Activated naive CD8-positive, alpha-beta T cell treated with anti-CD3 and anti-CD28 coated beads, Interleukin-2, amount 50 U/mL, for 24 hours (primary cell): ENCODE measurements at places on chromosomes 7 and 10.

- DNase-seq = no peak
These were observed 3.9 kb downstream of the C10orf62 start for GRCh38 chr10:97593421-97593820.

GRCh38 chr7:116950889-116951351 is 2.4 kb upstream of the ST7 start:
- DNase-seq = no peak

GRCh38 chr10:94108200-94108599 is 114.5 kb downstream of the PLCE1 start:
- no peak for DNase-seq

DNA sequence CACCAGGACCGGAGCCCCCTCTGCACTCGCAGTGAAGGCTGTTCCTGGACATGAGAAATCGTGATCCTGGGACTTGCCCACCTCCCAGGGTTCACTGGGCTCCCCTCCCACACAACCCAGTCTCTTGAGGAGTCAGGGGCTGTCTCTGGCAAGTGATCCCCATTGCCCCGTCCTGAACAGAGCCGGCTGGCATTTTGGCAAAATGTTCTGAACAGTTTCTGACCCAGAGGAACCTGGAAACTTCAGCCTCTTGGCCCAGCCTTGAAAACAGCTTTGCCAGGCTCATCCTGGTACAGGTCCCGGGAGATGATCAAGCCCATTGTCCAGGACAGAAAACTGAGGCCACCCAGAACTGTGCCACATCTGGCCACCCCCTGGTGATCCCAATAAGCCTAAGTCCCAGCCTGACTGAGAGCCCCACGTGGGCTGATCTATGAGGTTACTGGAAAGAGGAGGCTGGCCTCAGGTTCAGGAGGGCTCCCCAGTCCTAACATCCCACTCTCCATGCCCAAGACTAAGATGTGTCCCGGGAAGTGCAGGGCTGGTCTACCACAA is 115.7 kb downstream of the OAT start:
- DNase-seq = no peak

GRCh38 chr10:110077436-110078130 is 69.8 kb downstream of the ADD3 start:
- DNase-seq = no peak

DNA sequence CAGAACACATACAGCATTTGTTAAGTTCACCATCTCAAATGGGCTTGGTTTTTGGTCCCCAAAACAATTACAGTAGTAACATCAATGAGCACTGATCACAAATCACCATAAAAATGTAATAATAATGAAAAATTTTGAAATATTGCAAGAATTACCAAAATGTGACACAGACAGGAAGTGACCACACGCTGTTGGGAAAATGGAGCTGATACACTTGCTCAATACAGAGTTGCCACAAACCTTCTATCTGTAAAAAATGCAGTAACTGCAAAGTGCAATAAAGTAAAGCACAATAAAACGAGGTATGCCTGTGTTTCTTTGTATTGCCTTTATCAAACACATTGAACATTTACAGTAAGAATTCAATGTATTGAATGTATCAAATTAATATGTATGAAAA is 262.7 kb downstream of the CTNNA3 start:
- no peak for DNase-seq

GRCh38 chr10:65497837-65498236 is 1428.0 kb upstream of the LRRTM3 start:
- DNase-seq = no peak

DNA sequence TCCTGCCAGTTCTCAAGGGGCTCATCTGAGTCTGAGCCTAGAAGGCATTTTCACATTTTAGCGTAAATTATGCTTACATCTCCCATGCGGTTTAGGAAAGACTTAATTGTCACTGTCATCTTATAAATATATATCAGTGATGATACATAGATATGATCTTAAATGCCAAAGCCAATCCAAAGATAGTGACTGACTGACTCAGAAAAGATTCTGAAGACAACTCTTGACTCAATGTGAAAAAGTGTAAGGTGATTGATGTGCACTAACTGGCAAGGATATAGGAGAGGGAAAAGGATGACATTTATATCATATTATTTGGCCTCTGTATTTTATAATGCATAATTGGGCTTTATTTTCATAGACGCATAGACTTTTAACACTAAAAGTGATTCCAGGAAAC is 84.9 kb upstream of the LRRN3 start:
- DNase-seq = no peak

DNA sequence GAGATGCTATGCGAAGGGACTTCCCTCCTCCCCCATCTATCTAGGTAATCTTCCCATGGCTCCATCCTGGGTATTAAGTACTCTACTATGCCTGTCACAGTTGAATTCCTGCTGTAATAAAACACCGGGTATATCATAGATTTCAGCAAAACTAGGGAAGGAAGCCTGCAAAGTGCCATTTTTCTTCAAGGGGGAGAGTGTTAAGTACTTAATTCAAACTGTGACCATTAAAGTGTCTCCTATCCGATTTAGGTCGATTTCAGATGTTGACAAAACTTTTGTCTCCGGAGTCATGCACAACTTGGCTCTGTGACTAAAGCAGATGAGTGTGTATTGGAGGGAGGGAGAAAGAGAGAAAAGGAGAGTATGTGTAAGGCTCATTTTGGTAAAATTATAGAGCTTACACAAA is 4.6 kb downstream of the HOXA4 start:
- no peak for DNase-seq

DNA sequence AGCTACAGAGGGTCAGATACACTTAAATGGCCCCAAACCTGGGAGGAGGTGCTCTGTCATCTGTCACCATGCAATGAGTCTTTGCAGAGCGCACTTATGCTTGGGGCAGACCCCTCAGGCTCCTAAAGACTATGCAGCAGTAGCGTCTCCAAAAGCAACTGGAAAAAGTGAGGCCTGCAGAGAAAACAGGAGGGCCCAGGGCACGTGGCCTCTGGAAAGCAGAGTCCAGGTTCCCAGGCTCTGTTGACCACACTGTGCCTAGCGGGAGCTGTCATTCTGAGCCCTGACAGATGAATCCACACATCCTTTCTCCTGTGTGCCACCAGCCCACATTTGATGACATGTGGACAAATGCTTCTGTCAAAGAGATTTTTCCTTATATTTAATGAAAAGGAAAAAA is 66.4 kb downstream of the MINDY4 start:
- DNase-seq = no peak

GRCh38 chr7:148912758-148913541 is 28.9 kb upstream of the EZH2 start:
- peak; percentile 51 for DNase-seq

GRCh38 chr7:19377611-19378344 is 232.6 kb upstream of the FERD3L start:
- DNase-seq = no peak

DNA sequence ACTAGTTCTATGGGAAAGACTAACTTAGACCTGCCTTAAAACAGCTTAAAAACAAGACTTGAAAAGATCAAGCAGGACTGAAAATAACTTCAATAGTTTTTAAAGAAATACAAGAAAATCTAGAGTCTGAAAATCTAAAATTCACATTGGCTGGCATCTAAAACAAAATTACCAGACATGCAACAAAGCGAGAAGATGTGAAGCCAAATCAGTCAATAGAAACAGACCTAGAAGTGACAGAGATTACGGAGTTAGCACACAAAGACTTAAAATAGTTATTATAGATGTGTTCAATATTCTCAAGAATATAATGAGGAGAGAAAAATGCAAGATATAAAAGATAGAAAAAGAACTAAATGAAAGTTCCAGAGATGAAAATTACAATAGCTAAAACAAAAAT is 78.3 kb upstream of the DIP2C start:
- no peak for DNase-seq

- no peak for DNase-seq
These were observed 79.9 kb downstream of the ELFN1 start for GRCh38 chr7:1749864-1750466.

- DNase-seq = peak; percentile 19
These were observed 870 bp downstream of the FZD1 start for GRCh38 chr7:91264924-91265681.

- peak; percentile 34 for DNase-seq
These were observed 47.7 kb upstream of the TRIM8 start for GRCh38 chr10:102596506-102596971.

GRCh38 chr10:1241973-1242935 is 186.1 kb downstream of the WDR37 start:
- no peak for DNase-seq
